Activated naive CD8-positive, alpha-beta T cell treated with anti-CD3 and anti-CD28 coated beads, Interleukin-2, amount 10 ng/mL, durations not matched to agents 7 days and 5 days (primary cell): ENCODE measurements at places on chromosomes 7 and 10. TPM values are rescaled to one million over a fixed set of nuclear protein-coding genes. Genes with fewer than 3 reads are reported as not detected.

Gene RSBN1L
- 28.1 TPM for total RNA-seq

Gene EIF3A
- total RNA-seq = 111 TPM

Gene APBB1IP
- 81.1 TPM for total RNA-seq

Gene TMEM178B
- total RNA-seq = 0.06 TPM

Gene GRM8
- not detected for total RNA-seq

Gene ADCY1
- total RNA-seq = 0.14 TPM

- H3K4me1 ChIP-seq = no peaks in the 10 kb centered on the region
- no peaks in the 10 kb centered on the region for H3K36me3 ChIP-seq
- no peak for DNase-seq
- no peak overlapping the region for H3K27ac ChIP-seq
- H3K4me3 ChIP-seq = no peak overlapping the region
These were observed 208.2 kb downstream of the TFEC start for GRCh38 chr7:115822380-115822779.

GRCh38 chr10:114021154-114021553 lies 22.5 kb upstream of the ADRB1 start:
- H3K4me1 ChIP-seq = peaks cover 19% of the 10 kb centered on the region
- no peak for DNase-seq
- H3K4me3 ChIP-seq = no peak overlapping the region
- no peak overlapping the region for H3K27ac ChIP-seq
- H3K36me3 ChIP-seq = peaks cover 4% of the 10 kb centered on the region
- H3K27me3 ChIP-seq = peaks cover 44% of the 10 kb centered on the region

- H3K4me3 ChIP-seq = peak overlapping the region; percentile 56
- H3K27ac ChIP-seq = peak overlapping the region; percentile 86
- peaks cover 2% of the 10 kb centered on the region for H3K36me3 ChIP-seq
- no peaks in the 10 kb centered on the region for H3K27me3 ChIP-seq
- DNase-seq = no peak
These were observed 90.9 kb upstream of the IKZF1 start for GRCh38 chr7:50213622-50214017.

DNA sequence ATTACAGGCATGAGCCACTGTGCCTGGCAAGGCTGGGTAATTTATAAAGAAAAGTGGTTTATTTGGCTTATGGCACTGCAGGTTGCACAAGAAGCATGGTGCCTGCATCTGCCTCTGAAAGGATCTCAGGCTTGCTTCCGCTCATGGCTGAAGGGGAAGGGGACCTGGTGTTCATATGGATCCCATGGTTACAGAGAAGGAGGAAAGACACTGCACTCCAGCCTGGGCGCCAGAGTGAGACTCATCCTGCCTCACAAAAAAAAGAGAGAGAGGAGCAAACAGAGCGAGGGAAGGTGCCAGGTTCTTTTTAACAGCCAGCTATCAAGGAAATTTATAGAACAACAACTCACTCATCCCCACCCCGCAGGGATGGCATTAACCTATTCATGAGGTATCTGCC lies 36.2 kb downstream of the HIP1 start:
- no peaks in the 10 kb centered on the region for H3K4me1 ChIP-seq
- H3K4me3 ChIP-seq = no peak overlapping the region
- H3K36me3 ChIP-seq = no peaks in the 10 kb centered on the region
- DNase-seq = no peak
- H3K27me3 ChIP-seq = no peaks in the 10 kb centered on the region

- H3K27me3 ChIP-seq = peaks cover 9% of the 10 kb centered on the region
- H3K36me3 ChIP-seq = no peaks in the 10 kb centered on the region
- H3K27ac ChIP-seq = no peak overlapping the region
These were observed 29.1 kb downstream of the CPED1 start for GRCh38 chr7:121017586-121017985.

- no peak overlapping the region for H3K27ac ChIP-seq
- no peaks in the 10 kb centered on the region for H3K4me1 ChIP-seq
- H3K4me3 ChIP-seq = no peak overlapping the region
- H3K36me3 ChIP-seq = no peaks in the 10 kb centered on the region
These were observed 42.3 kb downstream of the FEZF1 start for GRCh38 chr7:122262246-122262645.

DNA sequence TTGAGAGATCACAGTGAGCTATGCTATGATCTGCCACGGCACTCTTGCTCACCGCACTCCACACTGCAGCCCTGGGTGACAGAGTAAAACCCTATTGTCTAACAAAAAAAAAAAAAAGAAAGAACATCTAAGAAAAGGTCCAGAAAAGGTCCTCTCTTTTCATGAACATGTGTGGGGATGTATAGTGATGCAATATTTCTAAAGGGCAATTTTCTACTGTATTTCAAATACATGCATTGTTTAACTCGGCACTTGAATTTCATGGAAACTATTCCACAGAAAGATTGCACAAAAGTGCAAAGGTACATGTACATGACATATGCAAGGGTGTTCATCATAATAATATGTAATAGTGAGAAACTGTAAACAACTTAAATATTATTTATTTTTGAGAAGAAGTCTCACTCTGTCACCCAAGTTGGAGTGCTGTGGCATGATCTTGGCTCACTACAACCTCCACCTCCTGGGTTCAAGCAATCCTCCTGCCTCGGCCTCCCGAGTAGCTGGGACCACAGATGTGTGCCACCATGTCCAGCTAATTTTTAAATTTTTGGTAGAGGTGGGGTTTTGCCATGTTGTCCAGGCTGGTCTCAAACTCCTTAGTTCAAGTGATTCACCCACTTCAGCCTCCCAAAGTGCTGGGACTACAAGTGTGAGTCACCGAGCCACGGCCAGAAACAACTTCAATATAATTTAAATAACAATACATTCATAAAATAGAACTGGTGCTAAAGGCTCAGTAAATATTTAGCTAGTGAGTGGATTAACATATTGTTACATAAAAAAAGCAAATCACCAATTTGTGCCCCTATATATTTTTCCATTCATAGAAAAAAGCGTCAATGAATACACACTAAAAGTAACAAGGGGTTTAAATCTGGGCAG lies 1.3 kb upstream of the PPRC1 start:
- H3K27me3 ChIP-seq = no peaks in the 10 kb centered on the region
- H3K4me3 ChIP-seq = peak overlapping the region; percentile 97
- peaks cover 2% of the 10 kb centered on the region for H3K36me3 ChIP-seq
- peaks cover 22% of the 10 kb centered on the region for H3K4me1 ChIP-seq

DNA sequence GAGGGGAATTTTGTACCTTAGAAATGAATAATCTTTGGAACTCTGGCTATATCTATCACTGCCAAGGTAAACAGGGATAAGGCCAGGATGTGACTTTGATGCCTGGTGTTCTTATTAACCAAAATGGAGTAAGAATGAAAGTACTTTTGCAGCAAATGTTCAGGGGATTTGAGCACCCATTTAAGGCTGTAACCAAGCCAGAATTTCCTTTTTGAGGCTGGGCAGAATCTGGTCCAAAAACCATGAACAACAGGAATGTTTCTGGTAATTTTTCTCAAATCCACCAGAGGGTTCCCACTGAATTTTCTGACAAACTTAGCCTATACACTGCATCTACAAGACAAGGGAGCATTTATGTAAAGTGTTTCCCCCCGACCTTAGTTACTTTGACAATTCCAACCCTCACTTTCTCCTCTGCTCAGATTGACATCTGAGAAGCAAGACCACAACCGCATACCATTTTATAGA lies 120.6 kb downstream of the BAMBI start:
- no peak overlapping the region for H3K4me3 ChIP-seq
- H3K27me3 ChIP-seq = peaks cover 3% of the 10 kb centered on the region
- no peak for DNase-seq
- no peaks in the 10 kb centered on the region for H3K4me1 ChIP-seq
- no peaks in the 10 kb centered on the region for H3K36me3 ChIP-seq

DNA sequence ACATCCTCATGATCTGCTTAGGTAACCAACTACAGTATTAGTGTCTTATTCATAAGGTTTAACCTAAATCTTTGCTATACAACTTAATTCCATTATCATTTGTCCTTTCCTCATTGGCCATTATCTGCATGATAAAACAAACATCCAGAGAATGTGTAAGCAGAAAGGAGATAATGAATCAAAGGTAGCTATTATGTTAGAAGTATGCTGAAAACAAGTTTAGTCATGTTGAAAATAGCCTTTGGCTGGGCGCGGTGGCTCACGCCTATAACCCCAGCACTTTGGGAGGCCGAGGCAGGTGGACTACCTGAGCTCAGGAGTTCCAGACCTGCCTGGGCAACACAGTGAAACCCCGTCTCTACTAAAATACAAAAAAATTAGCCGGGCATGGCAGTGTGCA lies 78.2 kb downstream of the NT5C2 start:
- H3K36me3 ChIP-seq = peaks cover 8% of the 10 kb centered on the region
- DNase-seq = no peak
- H3K4me1 ChIP-seq = peaks cover 3% of the 10 kb centered on the region
- no peaks in the 10 kb centered on the region for H3K27me3 ChIP-seq
- no peak overlapping the region for H3K4me3 ChIP-seq
- H3K27ac ChIP-seq = no peak overlapping the region

- no peak for DNase-seq
- H3K36me3 ChIP-seq = peaks cover 11% of the 10 kb centered on the region
- H3K27ac ChIP-seq = no peak overlapping the region
- peaks cover 8% of the 10 kb centered on the region for H3K4me1 ChIP-seq
- H3K4me3 ChIP-seq = no peak overlapping the region
These were observed 110.4 kb downstream of the RNF216 start for GRCh38 chr7:5671046-5671445.

- no peaks in the 10 kb centered on the region for H3K36me3 ChIP-seq
- H3K4me3 ChIP-seq = no peak overlapping the region
- H3K27ac ChIP-seq = no peak overlapping the region
- no peaks in the 10 kb centered on the region for H3K4me1 ChIP-seq
These were observed 4.5 kb downstream of the LLCFC1 start for GRCh38 chr7:142943706-142944268.

DNA sequence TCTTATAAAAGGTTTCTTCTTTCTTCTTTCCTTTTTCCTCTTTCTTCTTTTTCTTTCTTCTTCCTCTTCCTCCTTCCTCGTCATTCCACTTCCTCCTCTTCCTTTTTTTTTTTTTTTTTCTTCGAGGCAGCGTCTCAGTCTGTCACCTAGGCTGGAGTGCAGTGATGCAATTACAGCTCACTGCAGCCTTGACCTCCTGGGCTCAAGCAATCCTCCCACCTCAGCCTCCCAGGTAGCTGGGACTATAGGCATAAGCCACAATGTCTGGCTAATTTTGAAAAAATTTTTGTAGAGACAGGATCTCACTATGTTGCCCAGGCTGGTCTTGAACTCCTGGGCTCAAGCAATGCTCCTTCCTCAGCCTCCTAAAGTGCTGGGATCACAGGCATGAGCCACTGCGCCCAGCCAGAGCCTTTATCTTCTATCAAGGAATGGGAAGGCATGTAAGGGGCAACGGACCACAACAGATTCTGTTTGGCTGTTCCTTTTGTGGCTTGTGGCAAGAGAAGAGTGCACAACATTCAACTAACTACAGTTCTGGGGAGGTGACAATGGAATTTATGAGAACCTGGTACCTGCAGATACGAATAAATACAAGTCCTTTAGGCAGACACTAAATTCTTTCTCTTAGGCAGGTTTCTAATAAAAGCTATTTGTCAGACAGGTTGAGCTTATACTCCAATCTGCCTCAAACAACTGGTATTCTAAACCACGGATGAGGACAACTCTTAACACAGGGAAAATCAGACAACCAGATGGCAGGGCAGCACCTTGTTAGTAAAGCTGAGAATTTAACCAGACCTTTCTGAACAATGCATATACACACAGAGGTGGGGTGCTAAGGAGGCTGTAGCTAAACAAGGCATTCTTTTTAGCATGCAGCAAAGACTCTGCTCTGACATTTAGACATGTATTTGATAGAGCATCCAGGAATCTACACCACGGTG lies 100.3 kb downstream of the DOCK4 start:
- no peak overlapping the region for H3K27ac ChIP-seq
- no peak for DNase-seq
- H3K4me1 ChIP-seq = no peaks in the 10 kb centered on the region
- peaks cover 7% of the 10 kb centered on the region for H3K27me3 ChIP-seq
- no peaks in the 10 kb centered on the region for H3K36me3 ChIP-seq

- no peak overlapping the region for H3K27ac ChIP-seq
- no peaks in the 10 kb centered on the region for H3K36me3 ChIP-seq
- peaks cover 7% of the 10 kb centered on the region for H3K27me3 ChIP-seq
These were observed 23.8 kb upstream of the C7orf33 start for GRCh38 chr7:148566736-148567135.

DNA sequence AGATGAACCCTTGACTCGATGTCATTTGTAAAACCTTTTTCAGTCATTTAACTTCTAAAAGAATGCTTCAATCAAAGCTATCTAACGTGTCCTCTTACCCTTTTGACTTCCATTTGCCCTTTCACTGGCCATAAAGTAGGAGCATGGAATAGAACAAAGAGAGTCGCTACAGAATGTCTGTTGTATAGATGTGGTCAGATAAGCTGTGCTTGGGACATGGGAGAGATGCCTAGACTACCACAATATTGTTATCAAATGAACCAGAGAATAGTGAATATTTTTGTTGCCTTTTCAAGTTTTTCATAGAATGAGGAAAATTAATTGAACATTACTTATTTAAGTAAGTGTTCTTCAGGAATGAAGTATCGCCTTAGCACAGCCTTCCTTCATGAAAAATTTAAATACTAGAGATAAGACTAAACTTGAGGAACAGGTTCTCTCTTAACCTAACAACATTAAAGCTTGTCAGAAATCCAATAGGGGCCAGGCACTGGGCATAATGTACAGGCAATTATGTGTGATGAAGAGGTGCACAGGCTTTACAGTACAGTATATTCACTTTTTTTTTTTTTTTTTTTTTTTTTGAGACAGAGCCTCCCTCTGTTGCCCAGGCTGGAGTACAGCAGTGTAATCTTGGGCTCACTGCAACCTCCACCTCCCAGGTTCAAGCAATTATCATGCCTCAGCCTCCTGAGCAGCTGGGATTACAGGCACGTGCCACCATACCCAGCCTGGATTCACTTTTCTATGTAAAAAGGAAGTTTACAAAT lies 7.5 kb upstream of the KMT2E start:
- no peak for DNase-seq
- H3K4me3 ChIP-seq = peak overlapping the region; percentile 10
- H3K36me3 ChIP-seq = peaks cover 31% of the 10 kb centered on the region
- H3K27ac ChIP-seq = no peak overlapping the region
- H3K27me3 ChIP-seq = no peaks in the 10 kb centered on the region

- H3K27ac ChIP-seq = no peak overlapping the region
- H3K36me3 ChIP-seq = no peaks in the 10 kb centered on the region
- H3K4me1 ChIP-seq = no peaks in the 10 kb centered on the region
- DNase-seq = no peak
These were observed 100.2 kb upstream of the GPR26 start for GRCh38 chr10:123565691-123566660.

GRCh38 chr10:2935647-2936386 lies 131.5 kb upstream of the PFKP start:
- H3K27me3 ChIP-seq = peaks cover 5% of the 10 kb centered on the region
- no peaks in the 10 kb centered on the region for H3K4me1 ChIP-seq
- H3K27ac ChIP-seq = no peak overlapping the region
- no peak overlapping the region for H3K4me3 ChIP-seq

DNA sequence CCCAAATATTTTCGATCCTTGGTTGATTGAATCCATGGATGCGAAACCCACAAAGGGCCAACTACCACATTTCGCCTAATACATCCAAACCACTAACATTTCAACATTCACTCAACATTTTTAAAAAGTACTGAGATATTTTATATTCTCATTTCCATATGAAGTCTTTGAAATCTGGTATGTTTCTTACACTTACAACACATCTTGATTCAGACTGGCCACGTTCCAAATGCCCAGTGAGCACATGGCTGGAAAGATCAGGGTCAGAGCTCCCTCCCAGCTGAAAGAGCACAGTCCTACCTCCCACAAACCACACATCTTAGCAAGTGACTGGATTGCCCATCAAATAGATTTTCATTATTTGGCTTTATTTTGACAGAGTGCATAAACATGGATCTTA lies 18.9 kb downstream of the NCAPG2 start:
- no peak for DNase-seq
- H3K4me3 ChIP-seq = no peak overlapping the region
- H3K4me1 ChIP-seq = peaks cover 8% of the 10 kb centered on the region
- peaks cover 34% of the 10 kb centered on the region for H3K36me3 ChIP-seq

- H3K4me3 ChIP-seq = no peak overlapping the region
- H3K36me3 ChIP-seq = no peaks in the 10 kb centered on the region
- H3K4me1 ChIP-seq = no peaks in the 10 kb centered on the region
- DNase-seq = no peak
These were observed 38.5 kb downstream of the NPTX2 start for GRCh38 chr7:98655611-98656010.
